Type B pancreatic cell (in vitro differentiated cells): ENCODE measurements at places on chromosomes 5 and 9.

DNA sequence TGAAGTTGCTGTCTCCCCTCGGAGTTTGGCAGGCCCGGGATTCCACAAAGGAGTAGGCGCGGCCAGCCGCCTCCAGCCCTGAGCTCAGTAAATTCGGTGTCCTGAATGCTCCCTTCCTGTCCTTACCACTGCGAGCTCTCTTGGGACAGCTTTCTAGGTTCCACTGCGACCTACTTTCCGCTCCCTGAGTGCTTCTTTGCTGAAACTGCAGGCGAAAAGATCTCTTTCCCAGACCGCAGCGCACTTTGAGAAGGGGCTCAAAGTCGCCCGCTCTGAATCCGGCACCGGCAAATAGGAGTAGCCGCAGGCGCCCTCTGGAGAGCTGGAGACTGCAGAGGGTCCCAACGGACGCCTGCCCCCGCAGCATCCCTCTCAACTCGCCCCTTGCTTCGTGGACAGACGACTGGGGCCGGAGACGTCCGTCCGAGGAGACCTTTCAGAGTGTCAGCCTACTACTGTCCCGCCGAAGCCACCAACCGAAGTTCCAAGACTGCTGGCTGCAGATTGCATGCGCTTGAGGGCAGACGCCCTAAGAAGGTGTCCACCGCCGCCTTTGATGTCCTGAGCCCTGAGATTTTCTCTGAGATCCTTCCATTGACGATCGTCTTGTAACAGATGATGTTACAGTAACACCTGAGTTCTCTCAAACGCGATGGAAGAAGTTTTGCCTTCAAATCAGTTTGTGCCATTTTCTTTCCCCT is 96.0 kb downstream of the ANXA2R start:
- no peak for DNase-seq
- peak overlapping the region; percentile 44 for H3K4me3 ChIP-seq
- no peaks in the 10 kb centered on the region for H3K36me3 ChIP-seq
- H3K4me1 ChIP-seq = no peaks in the 10 kb centered on the region
- no peak overlapping the region for H3K27ac ChIP-seq
- peaks cover 38% of the 10 kb centered on the region for H3K27me3 ChIP-seq

GRCh38 chr9:69985971-69986370 is 57.7 kb upstream of the MAMDC2 start:
- peaks cover 26% of the 10 kb centered on the region for H3K4me1 ChIP-seq
- DNase-seq = no peak
- no peaks in the 10 kb centered on the region for H3K36me3 ChIP-seq

DNA sequence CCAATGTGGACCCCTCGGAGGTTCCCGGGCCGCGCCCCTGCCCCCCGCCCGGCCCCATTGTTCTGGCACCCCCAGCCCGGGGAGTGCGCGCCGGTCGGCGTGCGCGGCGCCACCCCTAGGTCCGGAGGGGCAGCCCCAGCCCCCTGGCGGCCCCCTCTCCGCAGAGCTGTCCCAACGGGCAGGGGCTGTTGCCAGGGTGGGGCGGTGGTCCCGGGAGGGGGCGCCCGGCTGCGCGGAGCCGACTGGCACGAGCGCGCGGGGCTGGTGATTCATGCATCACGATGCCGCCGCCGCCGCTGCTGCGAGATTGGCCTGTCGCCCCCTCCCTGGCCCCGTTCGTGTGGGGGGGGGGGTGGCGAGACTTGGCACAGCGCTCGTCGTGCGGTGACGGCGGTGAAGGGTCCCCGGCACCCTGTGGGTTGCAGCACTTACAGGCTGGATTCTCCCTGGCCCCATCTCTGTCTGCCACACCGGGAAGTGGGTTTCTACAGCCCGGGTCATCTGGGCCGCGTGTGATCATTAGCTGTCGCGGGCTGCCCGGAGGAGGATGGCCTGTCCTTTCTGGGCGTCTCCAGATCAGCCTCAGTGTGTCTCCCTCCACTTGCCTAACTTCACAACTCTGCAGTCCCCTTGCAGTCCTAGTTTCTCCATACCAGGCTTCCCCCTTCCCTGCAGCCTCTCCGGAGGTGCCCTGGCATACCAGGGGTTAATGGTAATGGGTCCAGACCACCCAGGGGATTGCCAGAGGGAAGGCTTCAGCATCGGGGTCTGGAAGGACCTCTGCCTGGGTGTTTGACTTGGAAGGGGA is 858 bp downstream of the NCS1 start:
- no peaks in the 10 kb centered on the region for H3K36me3 ChIP-seq
- DNase-seq = no peak
- peaks cover 15% of the 10 kb centered on the region for H3K4me1 ChIP-seq
- peaks cover 6% of the 10 kb centered on the region for H3K27me3 ChIP-seq

DNA sequence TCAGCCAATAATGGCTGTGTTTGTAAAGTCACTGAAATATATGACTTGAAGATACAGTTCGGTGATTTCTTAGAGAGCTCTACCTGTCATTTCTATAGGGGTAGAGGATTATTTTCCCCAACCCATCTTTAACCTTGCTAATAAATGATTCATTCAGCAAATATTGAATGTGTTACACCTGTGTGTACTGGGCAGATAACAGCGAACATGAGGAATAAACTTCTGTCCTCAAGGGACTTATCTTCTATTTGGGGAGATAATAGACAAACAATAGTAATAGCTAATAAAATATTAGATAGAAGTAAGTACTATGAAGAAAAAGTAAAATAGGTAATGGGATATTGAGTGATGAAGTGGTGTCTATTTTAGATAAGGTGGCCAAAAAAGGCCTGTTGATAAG is 9.3 kb downstream of the TTC23L start:
- peaks cover 14% of the 10 kb centered on the region for H3K36me3 ChIP-seq
- no peak overlapping the region for H3K4me3 ChIP-seq
- no peak for DNase-seq
- H3K27me3 ChIP-seq = peaks cover 3% of the 10 kb centered on the region
- H3K4me1 ChIP-seq = no peaks in the 10 kb centered on the region

DNA sequence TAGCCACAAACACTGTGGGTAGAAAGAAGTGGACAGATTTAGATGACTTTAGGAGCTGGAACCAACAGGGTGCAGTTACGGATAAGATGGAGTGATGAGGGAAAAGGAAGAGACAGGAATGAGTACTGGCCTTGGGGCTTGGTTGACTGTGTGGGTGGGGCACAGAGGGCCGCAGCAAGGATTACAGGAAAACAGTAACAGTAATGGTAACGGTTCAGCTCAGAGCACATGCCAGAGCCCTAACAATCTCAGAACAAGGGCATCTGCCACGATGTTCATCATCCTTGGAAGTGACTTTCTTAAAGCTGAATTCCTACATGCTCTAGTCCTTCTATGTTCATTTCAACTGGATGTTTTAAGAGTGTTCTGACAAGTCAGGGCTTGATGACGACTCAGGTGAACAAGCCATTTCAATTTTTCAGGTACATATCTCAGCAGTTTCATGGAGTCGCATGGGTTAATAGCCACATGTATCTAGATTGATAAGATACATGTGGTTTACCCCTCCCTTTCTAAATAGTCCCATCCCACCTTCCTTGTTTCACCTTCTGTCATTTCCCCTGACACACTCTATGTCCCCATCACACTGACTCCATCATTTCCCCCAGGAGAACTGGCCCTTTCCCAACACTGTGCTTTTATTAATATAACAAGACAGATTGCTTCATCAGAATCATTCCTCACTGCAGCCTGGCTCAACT is 65.0 kb downstream of the CEMIP2 start:
- DNase-seq = no peak
- H3K36me3 ChIP-seq = peaks cover 40% of the 10 kb centered on the region
- no peaks in the 10 kb centered on the region for H3K4me1 ChIP-seq

DNA sequence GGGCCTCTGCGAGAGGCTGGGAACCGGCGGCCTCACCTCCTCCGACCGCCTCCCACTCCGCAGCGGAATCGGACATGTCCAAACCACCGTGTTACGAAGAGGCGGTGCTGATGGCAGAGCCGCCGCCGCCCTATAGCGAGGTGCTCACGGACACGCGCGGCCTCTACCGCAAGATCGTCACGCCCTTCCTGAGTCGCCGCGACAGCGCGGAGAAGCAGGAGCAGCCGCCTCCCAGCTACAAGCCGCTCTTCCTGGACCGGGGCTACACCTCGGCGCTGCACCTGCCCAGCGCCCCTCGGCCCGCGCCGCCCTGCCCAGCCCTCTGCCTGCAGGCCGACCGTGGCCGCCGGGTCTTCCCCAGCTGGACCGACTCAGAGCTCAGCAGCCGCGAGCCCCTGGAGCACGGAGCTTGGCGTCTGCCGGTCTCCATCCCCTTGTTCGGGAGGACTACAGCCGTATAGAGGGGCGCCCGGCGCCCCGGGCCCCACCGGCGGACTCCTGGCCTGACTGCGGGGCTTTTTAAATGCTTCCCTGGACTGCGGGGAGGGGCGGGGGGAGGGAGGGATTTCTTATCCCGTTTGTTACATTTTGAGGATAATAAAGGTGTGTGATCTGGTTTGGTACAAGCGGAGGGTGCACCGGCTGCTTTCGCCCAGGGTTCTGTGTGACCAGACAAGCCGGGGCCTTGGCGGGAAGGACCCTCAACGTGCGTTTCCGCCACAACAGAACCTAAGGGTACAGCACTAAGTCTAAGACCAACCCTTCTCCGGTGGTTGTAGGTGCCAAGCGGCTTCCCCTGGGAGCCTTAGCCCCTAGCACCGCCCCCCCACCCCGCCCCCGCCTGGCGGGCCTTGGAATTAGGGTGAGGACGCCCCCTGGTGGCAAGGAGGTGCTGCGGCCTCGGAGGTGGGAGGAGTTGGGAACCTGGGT is 9.3 kb downstream of the PRR7 start:
- peaks cover 5% of the 10 kb centered on the region for H3K36me3 ChIP-seq
- DNase-seq = peak; percentile 93
- H3K27ac ChIP-seq = peak overlapping the region; percentile 89
- peaks cover 12% of the 10 kb centered on the region for H3K27me3 ChIP-seq
- peak overlapping the region; percentile 87 for H3K4me3 ChIP-seq

- no peak overlapping the region for H3K27ac ChIP-seq
- no peaks in the 10 kb centered on the region for H3K27me3 ChIP-seq
- no peak for DNase-seq
- peaks cover 5% of the 10 kb centered on the region for H3K4me1 ChIP-seq
- H3K4me3 ChIP-seq = no peak overlapping the region
These were observed 289.6 kb downstream of the SEC61B start for GRCh38 chr9:99511723-99512122.

GRCh38 chr5:81188962-81189361 is 44.2 kb upstream of the CKMT2 start:
- peaks cover 40% of the 10 kb centered on the region for H3K27me3 ChIP-seq
- H3K27ac ChIP-seq = no peak overlapping the region
- H3K36me3 ChIP-seq = no peaks in the 10 kb centered on the region
- peaks cover 48% of the 10 kb centered on the region for H3K4me1 ChIP-seq
- no peak for DNase-seq
- no peak overlapping the region for H3K4me3 ChIP-seq

DNA sequence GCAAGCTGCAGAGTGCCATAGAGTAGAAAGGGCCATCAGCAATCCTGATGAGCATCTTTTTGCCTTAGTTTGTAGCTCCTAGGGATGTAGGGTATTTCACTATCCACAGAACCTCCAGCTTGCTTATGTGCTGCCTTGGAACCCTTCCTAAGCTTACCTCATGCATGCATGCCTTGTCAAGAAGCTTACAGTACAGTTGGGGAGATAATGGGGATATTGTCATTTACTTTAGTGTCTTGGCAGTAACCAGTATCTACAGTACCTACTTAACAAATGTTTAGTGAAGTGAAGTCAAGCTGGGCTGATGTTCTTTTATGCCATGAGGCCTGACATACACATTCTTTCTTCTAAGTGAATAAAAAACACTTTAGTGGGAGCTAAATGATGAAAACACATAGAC is 164.6 kb upstream of the PPP1R2B start:
- no peak for DNase-seq
- peaks cover 49% of the 10 kb centered on the region for H3K27me3 ChIP-seq
- H3K4me3 ChIP-seq = no peak overlapping the region
- H3K4me1 ChIP-seq = peaks cover 55% of the 10 kb centered on the region
- H3K36me3 ChIP-seq = peaks cover 2% of the 10 kb centered on the region

- no peak overlapping the region for H3K4me3 ChIP-seq
- no peak for DNase-seq
- H3K36me3 ChIP-seq = no peaks in the 10 kb centered on the region
- peaks cover 10% of the 10 kb centered on the region for H3K4me1 ChIP-seq
- peaks cover 23% of the 10 kb centered on the region for H3K27me3 ChIP-seq
These were observed 89.5 kb upstream of the ZBTB43 start for GRCh38 chr9:126715382-126715781.

DNA sequence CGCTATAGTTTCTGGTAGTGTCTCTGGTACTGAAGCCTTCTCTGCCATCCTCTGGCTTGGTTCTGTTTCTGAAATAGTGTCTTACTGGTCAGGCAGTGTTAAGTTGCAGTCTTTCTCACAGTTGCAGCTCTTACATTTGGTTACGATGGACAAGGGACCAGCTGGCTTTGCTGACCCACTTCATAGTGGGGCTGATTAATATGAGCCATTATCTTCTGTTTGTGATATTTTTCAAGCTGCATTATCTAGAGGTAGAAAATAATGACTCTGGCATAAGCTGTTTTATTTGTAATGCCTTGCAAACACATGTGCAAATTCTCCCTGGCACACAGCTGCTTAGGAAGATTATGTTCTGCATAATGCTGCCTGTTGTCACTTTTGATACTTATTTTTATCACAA is 199.1 kb downstream of the KDM4C start:
- no peak overlapping the region for H3K27ac ChIP-seq
- peaks cover 30% of the 10 kb centered on the region for H3K4me1 ChIP-seq
- DNase-seq = no peak
- no peak overlapping the region for H3K4me3 ChIP-seq

GRCh38 chr5:112549127-112549526 is 130.1 kb upstream of the EPB41L4A start:
- H3K36me3 ChIP-seq = no peaks in the 10 kb centered on the region
- no peak overlapping the region for H3K27ac ChIP-seq
- DNase-seq = no peak
- H3K4me1 ChIP-seq = peaks cover 18% of the 10 kb centered on the region
- H3K27me3 ChIP-seq = no peaks in the 10 kb centered on the region

DNA sequence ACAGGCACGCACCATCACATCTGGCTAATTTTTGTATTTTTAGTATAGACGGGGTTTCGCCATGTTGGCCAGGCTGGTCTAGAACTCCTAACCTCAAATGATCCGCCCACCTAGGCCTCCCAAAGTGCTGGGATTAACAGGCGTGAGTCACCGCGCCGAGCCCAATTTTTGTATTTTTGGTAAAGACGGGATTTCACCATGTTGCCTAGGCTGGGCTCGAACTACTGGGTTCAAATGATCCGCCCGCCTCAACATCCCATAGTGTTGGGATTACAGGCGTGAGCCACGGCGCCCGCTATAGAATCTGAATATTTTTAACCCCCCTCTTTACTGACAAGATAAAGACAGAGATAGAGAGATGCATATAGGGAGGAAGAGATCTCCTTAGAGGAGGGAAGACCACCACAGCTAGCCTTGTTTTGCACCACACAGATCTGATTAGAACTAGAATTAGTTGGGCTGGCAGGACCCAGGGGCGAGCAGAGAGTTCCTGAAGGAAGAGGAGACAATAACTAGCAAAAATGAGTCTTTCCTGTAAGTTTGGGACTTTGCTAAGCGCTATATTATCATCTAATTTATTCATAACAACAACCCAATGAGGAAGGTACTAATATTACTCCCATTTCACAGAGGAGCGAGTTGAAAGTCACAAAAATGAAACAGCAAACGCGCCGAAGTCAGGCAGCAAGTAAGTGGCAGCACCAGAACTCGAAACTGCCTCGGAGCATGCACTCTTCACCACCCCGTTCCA is 1.5 kb upstream of the ANKHD1 start:
- H3K4me3 ChIP-seq = no peak overlapping the region
- H3K36me3 ChIP-seq = peaks cover 8% of the 10 kb centered on the region
- H3K27me3 ChIP-seq = no peaks in the 10 kb centered on the region

- H3K36me3 ChIP-seq = peaks cover 4% of the 10 kb centered on the region
- H3K4me1 ChIP-seq = peaks cover 5% of the 10 kb centered on the region
- peak overlapping the region; percentile 49 for H3K4me3 ChIP-seq
- H3K27me3 ChIP-seq = no peaks in the 10 kb centered on the region
- DNase-seq = no peak
These were observed 45.8 kb downstream of the SECISBP2 start for GRCh38 chr9:89363921-89364665.
